GM13977 (cell line): ENCODE measurements at places on chromosomes 5 and 9.

DNA sequence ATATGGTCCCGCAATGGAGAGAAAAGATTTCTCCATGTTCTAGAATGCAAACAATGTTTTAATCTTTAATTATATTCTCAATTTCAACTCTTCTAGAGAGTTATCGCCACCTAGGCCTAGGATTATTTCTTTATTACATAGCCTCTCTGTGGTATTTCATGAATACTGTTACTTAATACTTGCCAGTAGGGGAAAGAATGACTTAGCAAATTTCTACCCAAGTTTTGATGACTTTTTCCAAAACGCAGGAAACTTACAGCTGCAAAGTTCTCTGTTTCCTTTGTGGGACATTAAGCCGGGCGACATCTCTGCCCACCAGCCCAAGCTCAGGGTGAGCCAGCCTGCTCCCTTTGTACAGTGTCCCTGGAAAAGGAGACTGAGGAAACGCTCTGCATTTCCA is 73.8 kb downstream of the MED27 start:
- no peak for DNase-seq

GRCh38 chr9:113931140-113931539 is 55.0 kb downstream of the ZNF618 start:
- no peak for DNase-seq

DNA sequence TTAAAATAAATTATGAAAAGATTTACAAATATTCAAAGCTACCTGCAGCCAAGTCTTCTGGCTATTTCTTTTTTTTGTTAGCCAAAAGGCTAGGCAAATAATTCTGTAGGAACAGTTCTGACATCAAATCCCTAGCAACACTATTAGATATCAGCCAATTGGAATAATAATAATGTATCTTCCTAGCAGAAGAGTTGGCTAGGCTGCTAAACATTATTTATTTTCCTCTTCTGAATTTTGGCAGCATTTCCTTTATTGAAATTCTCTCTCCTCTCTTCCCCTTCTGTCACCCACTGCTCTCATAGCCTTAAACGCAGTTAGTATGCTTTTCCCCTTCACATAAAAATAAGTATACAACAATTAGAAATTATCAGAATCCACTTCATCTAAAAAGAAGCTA is 42.6 kb downstream of the ZDHHC21 start:
- no peak for DNase-seq

DNA sequence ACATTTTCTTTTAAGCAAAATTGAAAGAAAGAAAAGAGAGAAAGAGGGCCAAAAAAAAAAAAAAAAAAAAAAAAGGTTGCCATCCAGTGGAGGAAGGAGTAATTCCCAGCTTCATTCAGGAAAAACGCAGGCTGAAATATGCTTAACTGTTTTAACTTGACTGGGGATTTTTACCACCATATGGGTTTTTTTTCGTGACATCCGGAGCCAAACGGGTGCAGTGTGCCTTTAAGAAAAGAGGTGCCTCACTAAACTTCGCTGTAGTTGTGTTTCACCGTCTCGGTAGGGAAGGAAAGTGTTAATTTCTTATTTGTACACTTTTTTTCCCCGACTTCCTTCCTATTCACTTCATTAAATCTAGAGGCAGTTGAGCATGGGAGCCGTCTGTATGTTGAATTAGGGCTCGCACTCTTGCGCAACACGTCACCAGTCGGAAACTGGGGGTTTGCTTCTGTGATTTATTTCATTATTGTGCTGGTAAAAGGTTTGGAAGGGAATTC is 143.0 kb downstream of the SMARCA2 start:
- DNase-seq: peak; percentile 25

DNA sequence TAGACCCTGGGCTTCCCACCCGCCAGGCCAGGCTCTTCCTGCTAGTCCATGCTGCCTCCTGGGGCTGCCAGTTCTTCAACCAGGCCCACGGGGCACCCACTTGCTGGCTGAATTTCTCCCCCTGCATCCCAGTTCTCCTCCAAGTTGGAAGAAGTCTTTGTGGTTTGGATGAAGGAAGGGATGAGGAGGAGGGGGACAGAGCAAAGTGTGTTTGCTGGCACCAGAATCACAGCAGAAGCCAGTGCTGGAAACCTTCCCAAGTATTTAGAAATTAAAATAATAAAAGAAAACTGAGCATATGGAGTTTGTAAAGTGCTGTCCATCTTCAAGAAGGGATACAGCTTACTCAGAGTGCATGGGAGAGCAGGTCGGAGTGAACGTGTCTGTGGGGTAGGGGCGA is 19.4 kb upstream of the UNC5A start:
- no peak for DNase-seq

GRCh38 chr5:126023994-126024441 is 399.2 kb upstream of the GRAMD2B start:
- DNase-seq: no peak

DNA sequence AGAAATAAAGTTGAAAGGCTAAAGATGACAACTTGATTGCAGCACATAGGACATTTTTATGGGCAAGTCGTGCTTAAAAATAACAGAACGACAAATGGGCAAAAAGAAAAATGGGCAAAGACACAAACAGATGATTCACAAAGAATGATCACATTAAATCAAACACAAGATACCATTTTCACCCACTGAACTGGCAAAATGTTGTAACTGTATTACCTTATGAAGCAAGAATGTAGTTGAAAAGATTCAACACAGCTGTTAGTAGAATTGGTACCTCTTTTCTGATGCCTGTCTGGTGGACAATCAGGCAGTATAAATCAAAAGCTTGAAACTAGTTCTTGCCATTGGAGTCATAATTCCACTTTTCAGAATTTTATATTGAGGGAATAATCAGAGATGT is 81.0 kb upstream of the PALM2AKAP2 start:
- DNase-seq: no peak

- DNase-seq: no peak
These were observed 93.2 kb upstream of the RAPGEF1 start for GRCh38 chr9:131833083-131833482.

DNA sequence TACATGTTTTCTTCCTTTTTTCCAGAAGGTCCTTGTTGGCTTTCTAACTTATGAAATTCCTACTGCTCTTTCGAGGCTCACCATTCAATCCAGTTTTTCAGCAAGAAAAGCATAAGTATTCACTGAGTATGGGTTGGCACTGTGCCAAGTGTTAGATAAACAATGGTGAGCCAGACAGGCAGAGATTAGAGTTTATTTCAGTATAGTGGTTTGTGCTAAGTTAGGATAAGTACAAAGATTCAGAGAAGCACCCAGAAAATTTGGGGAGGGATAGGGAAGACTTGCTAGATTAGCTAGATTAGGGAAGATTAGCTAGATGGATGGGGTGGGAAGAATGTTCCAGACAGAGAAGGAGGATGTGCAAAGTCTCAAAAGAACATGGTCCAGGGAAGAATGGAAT is 122.9 kb downstream of the OXCT1 start:
- DNase-seq: no peak

GRCh38 chr5:88955403-88955802 is 72.4 kb upstream of the MEF2C start:
- no peak for DNase-seq

DNA sequence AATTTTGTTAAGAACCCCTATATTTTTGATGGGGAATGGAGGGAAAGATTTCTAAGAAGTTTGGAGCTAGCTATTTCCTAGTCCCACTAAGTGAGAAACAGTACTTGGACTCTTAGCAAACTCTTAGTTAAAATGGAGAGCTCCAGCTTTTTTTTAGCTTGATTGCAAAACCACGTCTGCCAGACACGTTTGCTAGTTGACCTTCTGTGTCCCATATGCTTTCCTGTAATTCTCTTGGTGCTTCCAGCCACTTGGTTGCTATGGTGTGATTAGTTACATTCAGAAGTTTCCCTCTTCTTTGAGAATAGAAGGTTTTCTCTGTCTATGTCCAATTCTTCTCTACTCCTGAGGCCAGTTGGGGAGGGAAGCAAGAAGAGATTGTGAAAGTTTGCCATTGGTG is 417.0 kb upstream of the TLE4 start:
- no peak for DNase-seq

- no peak for DNase-seq
These were observed 1766.1 kb upstream of the C9orf72 start for GRCh38 chr9:29339387-29339786.

GRCh38 chr9:95512709-95513095 is 4.1 kb downstream of the PTCH1 start:
- DNase-seq: no peak

DNA sequence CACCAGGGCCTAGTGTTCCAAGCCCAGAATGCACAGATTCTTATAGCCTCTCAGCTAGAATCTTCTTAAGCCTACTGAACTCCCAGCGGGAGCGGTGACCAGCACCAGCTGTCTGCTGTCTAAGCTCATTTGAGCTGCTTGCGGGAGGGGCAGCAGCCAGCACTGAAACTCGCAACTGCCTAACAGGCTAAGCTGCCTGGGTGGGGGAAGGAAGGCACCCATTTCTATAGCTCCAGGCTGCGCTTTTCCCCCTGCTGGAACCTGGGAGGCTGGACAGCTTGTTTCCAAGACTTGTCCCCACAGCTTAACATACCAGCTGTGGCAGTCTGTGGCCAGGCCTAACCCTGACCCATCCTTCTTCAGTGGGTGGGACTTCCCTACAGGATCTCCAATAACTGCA is 512.9 kb downstream of the EFNA5 start:
- DNase-seq: no peak

- DNase-seq: no peak
These were observed 2229.2 kb upstream of the C9orf72 start for GRCh38 chr9:29802454-29802853.
